T-helper 2 cell treated with Interferon-gamma antibody and Interleukin-4, amounts not matched to agents 5 μg/mL and 100 μg/mL, for 36 hours (primary cell): ENCODE measurements at places on chromosomes 4 and X.

DNA sequence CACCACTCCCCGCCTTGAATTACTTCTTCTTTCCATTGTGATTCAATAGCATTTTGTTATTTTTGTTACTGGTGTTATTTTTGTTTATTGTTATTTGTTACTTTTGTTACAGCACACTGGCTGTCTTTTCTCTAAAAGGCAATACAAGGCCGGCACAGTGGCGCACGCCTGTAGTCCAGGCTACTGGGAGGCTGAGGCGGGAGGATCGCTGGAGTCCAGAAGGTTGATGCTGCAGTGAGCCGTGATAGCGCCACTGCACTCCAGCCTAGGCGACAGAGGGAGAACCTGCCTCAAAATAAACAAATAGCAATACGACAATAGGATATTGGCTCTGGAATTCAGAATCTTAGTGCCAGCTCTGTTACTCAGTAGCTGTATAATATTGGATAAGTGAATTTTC, 1.0 kb upstream of the MED12 start:
- H3K4me1 ChIP-seq = peaks cover 10% of the 10 kb centered on the region
- H3K4me3 ChIP-seq = no peak overlapping the region
- peak overlapping the region; percentile 65 for H3K27ac ChIP-seq

- H3K27ac ChIP-seq = no peak overlapping the region
- no peak for DNase-seq
- H3K4me1 ChIP-seq = no peaks in the 10 kb centered on the region
- H3K36me3 ChIP-seq = no peaks in the 10 kb centered on the region
Measured at GRCh38 chr4:32985256-32985655, 2265.1 kb downstream of the PCDH7 start.

GRCh38 chrX:17417372-17417771, 42.4 kb downstream of the NHS start:
- DNase-seq = no peak
- no peaks in the 10 kb centered on the region for H3K27me3 ChIP-seq
- H3K4me3 ChIP-seq = no peak overlapping the region
- H3K36me3 ChIP-seq = no peaks in the 10 kb centered on the region

DNA sequence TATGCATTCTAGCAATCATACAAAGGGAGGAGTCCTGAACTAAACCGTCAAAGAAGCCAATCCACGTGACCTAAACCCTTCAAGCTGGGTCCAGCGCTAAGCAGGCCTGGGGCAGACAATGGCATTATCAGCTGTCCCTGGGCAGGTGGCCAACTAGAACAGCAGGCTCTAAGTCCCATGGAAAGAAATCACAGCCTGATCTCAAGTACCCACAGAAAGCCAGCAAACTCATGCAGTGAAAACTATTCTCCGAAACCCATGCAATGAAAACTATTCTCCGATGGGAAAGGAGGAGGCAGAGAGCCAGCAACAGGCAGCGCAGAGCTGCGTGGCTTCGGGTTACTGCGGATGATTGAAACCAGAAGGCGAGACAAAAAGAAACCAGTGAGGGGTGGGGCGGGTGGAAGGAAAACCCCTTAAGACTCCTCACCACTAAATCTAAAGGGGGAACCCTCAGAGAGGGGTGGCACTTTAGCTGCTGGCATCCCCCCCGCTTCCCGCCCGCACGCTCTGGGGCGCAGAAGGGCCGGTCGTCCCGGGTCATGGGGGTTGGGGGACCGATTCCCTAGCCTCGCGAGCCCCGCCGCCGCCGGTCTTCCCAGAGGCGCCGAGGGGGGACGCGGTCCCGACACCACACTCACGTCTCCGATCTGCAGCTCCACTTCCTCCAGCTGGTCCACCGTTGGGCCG, 567 bp downstream of the C4orf46 start:
- H3K36me3 ChIP-seq = peaks cover 19% of the 10 kb centered on the region
- peak; percentile 56 for DNase-seq
- H3K27ac ChIP-seq = peak overlapping the region; percentile 90
- H3K27me3 ChIP-seq = no peaks in the 10 kb centered on the region

DNA sequence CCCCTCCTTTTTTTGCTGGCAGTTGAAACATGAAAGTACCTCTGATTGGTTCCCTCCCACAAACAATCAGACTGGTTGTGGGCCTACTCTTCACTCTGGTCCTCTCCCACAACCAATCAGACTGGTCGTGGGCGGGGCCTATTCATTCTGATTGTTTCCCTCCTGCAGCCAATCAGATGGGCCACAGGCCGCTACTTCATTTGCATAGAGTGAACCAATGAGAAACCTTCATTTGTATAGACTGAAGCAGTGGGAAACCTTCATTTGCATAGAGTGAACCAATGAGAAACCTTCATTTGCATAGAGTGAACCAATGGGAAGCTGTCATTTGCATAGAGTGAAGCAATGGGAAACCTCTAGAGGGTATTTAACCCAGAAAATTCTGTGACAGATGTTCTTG, 55.2 kb downstream of the TRMT44 start:
- H3K27ac ChIP-seq = no peak overlapping the region
- H3K36me3 ChIP-seq = no peaks in the 10 kb centered on the region
- H3K27me3 ChIP-seq = no peaks in the 10 kb centered on the region
- no peak overlapping the region for H3K4me3 ChIP-seq
- no peak for DNase-seq
- no peaks in the 10 kb centered on the region for H3K4me1 ChIP-seq

DNA sequence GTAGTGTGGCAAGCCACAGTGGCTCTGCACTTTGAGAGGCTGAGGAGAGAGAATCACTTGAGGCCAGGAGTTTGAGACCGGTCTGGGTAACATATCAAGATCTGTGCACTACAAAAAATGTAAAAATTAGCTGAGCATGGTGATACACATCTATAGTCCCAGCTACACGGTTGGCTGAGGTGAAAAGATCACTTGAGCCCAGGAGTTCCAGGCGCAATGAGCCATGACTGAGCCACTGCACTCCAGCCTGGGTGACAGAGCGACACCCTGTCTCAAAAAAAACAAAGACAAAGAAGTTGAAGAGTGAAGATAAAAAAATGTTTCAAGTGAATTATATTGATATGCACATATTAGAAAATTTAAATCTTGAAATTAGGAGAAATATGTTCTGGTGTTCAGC, 46.3 kb downstream of the SULT1B1 start:
- no peak overlapping the region for H3K4me3 ChIP-seq
- no peak overlapping the region for H3K27ac ChIP-seq
- H3K36me3 ChIP-seq = no peaks in the 10 kb centered on the region
- H3K27me3 ChIP-seq = no peaks in the 10 kb centered on the region
- H3K4me1 ChIP-seq = no peaks in the 10 kb centered on the region

DNA sequence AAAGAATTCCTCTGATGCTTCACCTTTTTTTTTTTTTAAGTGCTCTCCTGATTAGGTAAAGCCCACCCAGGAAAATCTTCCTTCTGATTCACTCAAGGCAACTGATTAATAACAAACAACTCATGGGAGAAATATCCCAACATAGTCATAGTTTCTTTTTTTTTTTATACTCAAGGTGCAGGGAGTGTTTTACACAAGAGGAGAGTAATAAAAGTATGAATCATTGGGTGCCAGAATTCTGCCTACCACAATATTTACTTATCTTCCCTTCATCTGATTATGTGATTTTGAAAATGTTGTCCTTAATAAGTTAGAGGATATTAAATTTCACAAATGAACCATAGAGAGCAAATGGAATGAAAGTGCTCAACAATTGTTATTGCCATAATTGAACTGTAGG, 329.9 kb downstream of the TECRL start:
- no peaks in the 10 kb centered on the region for H3K4me1 ChIP-seq
- H3K36me3 ChIP-seq = no peaks in the 10 kb centered on the region
- H3K27ac ChIP-seq = no peak overlapping the region
- H3K4me3 ChIP-seq = no peak overlapping the region
- no peaks in the 10 kb centered on the region for H3K27me3 ChIP-seq

DNA sequence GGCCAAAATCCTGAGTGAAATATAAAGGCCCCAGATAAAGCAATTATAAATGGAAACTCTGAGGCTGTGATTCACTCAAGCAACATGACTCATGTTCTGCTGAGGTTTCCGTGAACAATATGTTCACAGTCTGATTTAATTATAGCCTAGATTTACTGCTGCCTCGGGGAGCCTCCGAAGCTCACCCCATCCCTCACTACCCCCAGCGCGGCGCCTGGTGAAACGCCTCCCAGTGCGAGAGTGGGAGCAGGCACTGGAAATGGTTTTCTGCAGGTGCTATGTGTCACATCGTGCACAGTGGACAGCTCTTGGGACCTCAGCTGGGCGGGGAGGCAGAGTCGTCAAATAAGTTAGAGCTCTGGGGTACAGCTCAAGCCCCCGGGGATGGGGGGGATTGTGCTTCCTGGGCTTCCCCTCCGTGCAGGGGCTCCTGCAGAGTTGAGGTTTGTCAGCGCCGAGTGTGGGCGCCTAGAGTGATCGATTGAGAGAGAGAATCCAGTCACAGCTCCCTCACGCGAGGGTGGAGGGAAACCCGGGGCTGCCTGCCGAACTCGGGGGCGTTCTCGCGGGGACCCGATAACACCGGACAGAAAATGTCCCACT, 110.6 kb downstream of the PHKA2 start:
- no peak overlapping the region for H3K4me3 ChIP-seq
- no peaks in the 10 kb centered on the region for H3K4me1 ChIP-seq
- H3K27ac ChIP-seq = no peak overlapping the region
- no peaks in the 10 kb centered on the region for H3K27me3 ChIP-seq
- no peak for DNase-seq
- no peaks in the 10 kb centered on the region for H3K36me3 ChIP-seq
